Naive thymus-derived CD8-positive, alpha-beta T cell (primary cell): ENCODE measurements at places on chromosomes 7 and 10. TPM values are rescaled to one million over a fixed set of nuclear protein-coding genes. Genes with fewer than 3 reads are reported as not detected.

DNA sequence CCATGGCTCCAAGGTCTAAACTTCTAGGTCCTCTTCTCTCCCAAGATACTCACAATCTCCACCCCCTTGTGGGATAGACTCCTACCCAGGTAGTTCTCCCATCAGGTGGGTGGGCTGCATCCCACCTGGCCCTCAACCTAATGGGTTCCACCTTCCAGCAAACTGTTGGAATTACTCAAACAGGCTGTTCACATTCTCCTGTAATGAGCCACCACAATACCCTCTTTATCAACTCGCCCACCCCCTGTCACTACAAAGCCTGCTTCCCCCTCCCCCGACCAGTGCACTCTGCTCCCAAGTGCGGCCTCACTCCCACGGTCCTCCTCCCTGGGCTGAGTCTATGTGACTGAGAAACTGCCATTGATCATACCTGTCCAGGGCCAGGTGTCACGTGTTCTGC, 10.4 kb upstream of the HTR5A start:
- no peak overlapping the region for H3K4me3 ChIP-seq
- H3K27me3 ChIP-seq = peaks cover 36% of the 10 kb centered on the region
- no peaks in the 10 kb centered on the region for H3K4me1 ChIP-seq
- H3K27ac ChIP-seq = no peak overlapping the region

INA gene
- polyA plus RNA-seq = not detected

DNA sequence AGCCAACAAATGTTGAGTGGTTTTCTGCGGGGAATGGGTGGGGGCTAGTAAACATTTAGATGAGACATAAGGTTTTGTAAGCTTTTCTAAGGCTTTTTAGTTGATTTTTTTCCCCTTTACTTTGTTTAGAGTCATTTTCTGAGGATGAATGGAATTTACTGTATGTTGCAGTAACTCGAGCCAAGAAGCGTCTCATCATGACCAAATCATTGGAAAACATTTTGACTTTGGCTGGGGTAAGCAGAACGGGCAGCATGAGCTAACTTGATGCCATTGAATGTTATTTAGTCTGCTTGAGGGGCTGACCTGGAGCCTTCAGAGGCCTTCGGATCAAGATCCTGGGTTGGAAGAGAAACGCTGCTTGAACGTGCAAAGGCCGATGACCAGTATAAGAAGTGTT, 37.3 kb downstream of the FBH1 start:
- peaks cover 28% of the 10 kb centered on the region for H3K36me3 ChIP-seq
- no peak for DNase-seq
- H3K27ac ChIP-seq = no peak overlapping the region
- H3K4me3 ChIP-seq = no peak overlapping the region
- H3K27me3 ChIP-seq = no peaks in the 10 kb centered on the region
- H3K4me1 ChIP-seq = no peaks in the 10 kb centered on the region

DNA sequence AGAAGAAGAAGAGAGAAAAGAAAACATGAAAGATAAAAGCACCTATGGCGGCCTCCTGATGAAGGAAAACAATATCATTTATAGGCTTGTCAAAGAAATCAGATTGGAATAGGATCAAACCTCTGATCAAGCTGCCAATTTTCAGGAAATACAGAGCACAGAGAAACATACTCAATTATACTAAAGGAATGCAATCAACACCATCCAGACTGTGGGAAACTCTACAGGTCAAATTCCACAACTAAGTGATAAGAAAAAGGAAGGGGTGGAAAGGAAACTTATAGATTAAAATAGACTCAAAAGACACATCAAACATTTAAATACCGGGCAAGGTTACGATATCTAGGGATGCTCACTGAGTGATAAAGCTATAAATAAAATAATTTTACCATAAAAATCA, 39.3 kb downstream of the AOAH start:
- H3K4me1 ChIP-seq = peaks cover 55% of the 10 kb centered on the region
- H3K27ac ChIP-seq = no peak overlapping the region
- DNase-seq = no peak
- H3K36me3 ChIP-seq = no peaks in the 10 kb centered on the region
- no peaks in the 10 kb centered on the region for H3K27me3 ChIP-seq

- no peak overlapping the region for H3K27ac ChIP-seq
- H3K36me3 ChIP-seq = no peaks in the 10 kb centered on the region
- H3K4me3 ChIP-seq = no peak overlapping the region
- peaks cover 27% of the 10 kb centered on the region for H3K4me1 ChIP-seq
Measured at GRCh38 chr10:132558516-132559413, 21.2 kb downstream of the INPP5A start.

GRCh38 chr10:131591936-131592335, 280.4 kb upstream of the TCERG1L start:
- H3K4me1 ChIP-seq = no peaks in the 10 kb centered on the region
- H3K4me3 ChIP-seq = no peak overlapping the region
- H3K27ac ChIP-seq = no peak overlapping the region
- no peaks in the 10 kb centered on the region for H3K27me3 ChIP-seq
- no peak for DNase-seq
- no peaks in the 10 kb centered on the region for H3K36me3 ChIP-seq

GRCh38 chr10:35208536-35208935, 81.9 kb downstream of the CREM start:
- no peak overlapping the region for H3K27ac ChIP-seq
- no peaks in the 10 kb centered on the region for H3K4me1 ChIP-seq
- H3K4me3 ChIP-seq = no peak overlapping the region
- no peaks in the 10 kb centered on the region for H3K27me3 ChIP-seq
- peaks cover 3% of the 10 kb centered on the region for H3K36me3 ChIP-seq

DNA sequence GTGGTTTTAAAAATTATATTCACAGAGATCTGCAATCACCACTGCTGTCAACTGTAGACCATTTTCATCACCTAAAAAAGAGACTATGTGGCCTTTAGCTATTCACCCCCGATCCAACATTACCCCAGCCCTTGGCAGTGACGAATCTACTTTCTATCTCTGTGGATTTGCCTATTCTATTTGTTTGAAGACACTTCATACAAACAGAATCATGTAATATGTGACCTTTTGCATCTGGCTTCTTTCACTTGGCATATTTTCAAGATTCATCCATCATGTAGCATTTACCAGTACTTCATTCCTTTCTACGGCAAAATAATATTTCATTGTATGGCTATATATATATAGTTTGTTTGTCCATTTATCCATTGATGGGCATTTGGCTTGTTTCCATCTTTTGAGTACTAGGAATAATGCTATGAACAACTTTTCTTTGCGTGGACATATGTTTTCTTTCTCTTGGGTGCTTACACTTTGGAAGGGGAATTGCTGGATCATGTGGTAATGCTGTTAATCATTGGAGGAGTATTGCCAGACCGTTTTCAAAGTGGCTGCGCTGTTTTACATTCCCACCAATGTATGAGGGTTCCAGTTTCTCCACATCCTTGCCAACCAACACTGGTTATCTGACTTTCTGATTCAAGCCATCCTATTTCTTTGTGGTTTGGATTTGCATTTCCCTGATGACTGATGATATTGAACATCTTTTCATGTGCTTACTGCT, 22.3 kb downstream of the ADAMTS14 start:
- H3K27me3 ChIP-seq = no peaks in the 10 kb centered on the region
- DNase-seq = no peak
- no peak overlapping the region for H3K4me3 ChIP-seq
- no peak overlapping the region for H3K27ac ChIP-seq

- peak; percentile 52 for DNase-seq
- peak overlapping the region; percentile 51 for H3K27ac ChIP-seq
- peaks cover 6% of the 10 kb centered on the region for H3K4me1 ChIP-seq
Measured at GRCh38 chr10:68423522-68423921, 16.4 kb upstream of the RUFY2 start.

TMEM140 gene
- 13.9 TPM for polyA plus RNA-seq

- no peaks in the 10 kb centered on the region for H3K27me3 ChIP-seq
- H3K4me1 ChIP-seq = no peaks in the 10 kb centered on the region
- H3K27ac ChIP-seq = no peak overlapping the region
- DNase-seq = no peak
Measured at GRCh38 chr7:90933984-90934383, 330.2 kb upstream of the FZD1 start.

DNA sequence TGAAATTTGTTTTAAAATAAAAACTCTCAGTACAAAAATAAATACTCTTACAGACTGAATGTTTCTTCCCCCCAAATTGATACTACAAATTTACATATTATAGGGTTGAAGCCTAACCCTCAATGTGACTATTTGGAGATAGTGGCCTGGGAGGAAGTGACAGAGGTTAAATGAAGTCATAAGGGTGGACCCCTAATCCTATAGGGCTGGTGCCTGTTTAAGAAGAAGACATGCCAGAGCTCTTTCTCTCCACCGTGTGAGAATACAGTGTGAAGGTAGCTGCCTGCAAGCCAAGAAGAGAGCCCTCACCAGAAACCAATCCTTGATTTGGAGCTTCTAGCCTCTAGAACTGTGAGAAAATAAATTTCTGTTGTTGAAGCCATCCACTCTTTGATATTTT, 67.6 kb downstream of the MCU start:
- no peaks in the 10 kb centered on the region for H3K4me1 ChIP-seq
- no peak for DNase-seq
- H3K4me3 ChIP-seq = no peak overlapping the region
- no peak overlapping the region for H3K27ac ChIP-seq
- H3K36me3 ChIP-seq = peaks cover 16% of the 10 kb centered on the region
- H3K27me3 ChIP-seq = no peaks in the 10 kb centered on the region

GRCh38 chr10:48417374-48417773, 110.9 kb downstream of the MAPK8 start:
- peak overlapping the region; percentile 19 for H3K27ac ChIP-seq
- H3K27me3 ChIP-seq = no peaks in the 10 kb centered on the region
- H3K4me1 ChIP-seq = peaks cover 4% of the 10 kb centered on the region
- DNase-seq = no peak

GRCh38 chr7:48931481-48931880, 7.1 kb downstream of the CDC14C start:
- H3K27ac ChIP-seq = no peak overlapping the region
- H3K27me3 ChIP-seq = peaks cover 8% of the 10 kb centered on the region
- no peaks in the 10 kb centered on the region for H3K36me3 ChIP-seq
- H3K4me3 ChIP-seq = no peak overlapping the region
- no peak for DNase-seq

DNA sequence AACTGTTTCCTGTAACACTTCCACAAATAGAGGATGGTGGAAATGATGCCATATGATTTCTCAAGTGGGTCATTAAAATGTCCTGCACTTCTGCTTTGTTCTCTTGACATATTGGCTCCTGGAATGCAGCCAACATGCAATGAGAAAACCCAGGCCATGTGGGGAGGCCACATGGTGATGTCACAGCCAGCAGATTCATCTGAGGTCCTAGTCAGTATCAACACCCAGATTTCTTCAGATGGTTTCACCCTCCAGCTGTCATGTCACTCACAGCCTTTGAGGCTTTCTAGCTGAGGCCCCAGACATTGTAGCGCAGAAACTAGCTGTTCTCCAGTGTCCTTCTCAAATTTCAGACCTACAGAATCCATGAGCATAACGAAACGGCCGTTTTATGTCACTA, 102.3 kb upstream of the NUPR2 start:
- no peak overlapping the region for H3K27ac ChIP-seq
- H3K4me1 ChIP-seq = no peaks in the 10 kb centered on the region
- no peaks in the 10 kb centered on the region for H3K36me3 ChIP-seq
- no peaks in the 10 kb centered on the region for H3K27me3 ChIP-seq
- H3K4me3 ChIP-seq = no peak overlapping the region
- DNase-seq = no peak

- peaks cover 31% of the 10 kb centered on the region for H3K4me1 ChIP-seq
- DNase-seq = no peak
- no peaks in the 10 kb centered on the region for H3K36me3 ChIP-seq
- H3K27me3 ChIP-seq = no peaks in the 10 kb centered on the region
- no peak overlapping the region for H3K4me3 ChIP-seq
Measured at GRCh38 chr7:7104314-7104698, 78.0 kb upstream of the C1GALT1 start.

DRGX gene
- polyA plus RNA-seq = not detected

DNA sequence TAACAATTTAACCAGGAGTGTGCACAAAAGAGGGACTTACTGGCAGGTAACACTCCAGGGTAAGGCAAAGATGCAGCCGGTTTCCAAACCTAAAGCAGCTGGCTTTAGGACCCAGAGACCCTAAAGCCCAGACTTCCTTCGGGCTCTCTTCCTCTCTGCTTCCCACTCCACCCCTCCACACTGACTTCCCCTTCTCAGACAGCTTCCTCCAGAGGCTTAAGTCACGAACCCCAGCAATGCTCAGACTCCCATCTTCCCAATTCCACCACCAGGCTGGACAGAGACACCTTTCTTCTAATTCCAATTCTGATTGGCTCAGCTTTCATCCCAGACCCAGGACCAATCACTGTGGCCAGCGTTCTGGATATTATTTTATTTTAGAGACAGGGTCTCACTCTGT, 24.8 kb downstream of the STYXL1 start:
- no peak overlapping the region for H3K4me3 ChIP-seq
- peaks cover 20% of the 10 kb centered on the region for H3K36me3 ChIP-seq
- H3K27ac ChIP-seq = no peak overlapping the region
- H3K27me3 ChIP-seq = no peaks in the 10 kb centered on the region
- DNase-seq = no peak

GRCh38 chr7:45593121-45593541, 19.0 kb downstream of the ADCY1 start:
- H3K27ac ChIP-seq = no peak overlapping the region
- no peak for DNase-seq
- H3K36me3 ChIP-seq = no peaks in the 10 kb centered on the region
- no peaks in the 10 kb centered on the region for H3K4me1 ChIP-seq
- no peak overlapping the region for H3K4me3 ChIP-seq

DNA sequence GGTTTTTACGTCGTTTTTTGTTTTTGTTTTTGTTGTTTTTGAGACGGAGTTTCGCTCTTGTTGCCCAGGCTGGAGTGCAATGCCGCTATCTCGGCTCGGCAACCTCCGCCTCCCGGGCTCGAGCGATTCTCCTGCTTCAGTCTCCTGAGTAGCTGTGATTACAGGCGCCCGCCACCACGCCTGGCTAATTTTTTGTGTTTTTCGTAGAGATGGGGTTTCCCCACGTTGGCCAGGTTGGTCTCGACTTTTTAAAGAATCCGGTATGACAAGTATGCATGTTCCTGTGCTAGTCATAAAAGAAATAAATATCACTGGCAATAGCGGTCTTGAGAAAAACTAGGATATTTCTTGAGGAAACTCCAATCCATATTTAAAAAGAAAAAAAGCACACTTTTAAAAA, 2.7 kb upstream of the ARL4A start:
- no peak overlapping the region for H3K27ac ChIP-seq
- no peak for DNase-seq
- no peak overlapping the region for H3K4me3 ChIP-seq

KCND2 gene
- not detected for polyA plus RNA-seq

- H3K4me3 ChIP-seq = no peak overlapping the region
- DNase-seq = no peak
- H3K4me1 ChIP-seq = peaks cover under 1% of the 10 kb centered on the region
- no peaks in the 10 kb centered on the region for H3K27me3 ChIP-seq
Measured at GRCh38 chr7:134787720-134788119, 8.3 kb downstream of the CALD1 start.

DNA sequence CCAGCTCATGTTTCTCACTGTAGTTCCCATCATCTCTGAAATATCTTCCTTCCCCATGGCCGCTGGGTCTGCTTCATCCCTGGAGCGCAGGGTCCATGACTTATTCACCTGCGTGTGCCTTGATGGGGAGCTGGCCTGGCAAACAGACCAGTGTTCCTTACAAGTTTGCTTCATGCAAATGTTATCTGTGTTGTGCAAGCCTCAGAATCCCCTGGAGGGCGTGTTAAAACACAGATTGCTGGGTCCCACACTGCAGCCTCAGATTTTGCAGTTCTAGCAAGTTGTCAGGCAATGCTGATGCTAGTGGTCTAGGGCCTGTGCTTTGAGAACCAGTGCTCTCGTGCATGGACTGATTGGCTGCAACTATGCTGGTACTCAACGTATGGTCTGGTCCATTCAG, 7.2 kb upstream of the DMBT1 start:
- H3K27me3 ChIP-seq = no peaks in the 10 kb centered on the region
- no peak overlapping the region for H3K27ac ChIP-seq
- H3K36me3 ChIP-seq = no peaks in the 10 kb centered on the region
- peaks cover 27% of the 10 kb centered on the region for H3K4me1 ChIP-seq
- no peak overlapping the region for H3K4me3 ChIP-seq
- no peak for DNase-seq

TACC2 gene
- polyA plus RNA-seq = not detected
